ENCODE measurements at places on chromosomes 7 and 10.

- ATAC-seq = no peak
These were observed 13.5 kb upstream of the STK17A start for GRCh38 chr7:43569424-43569823.

DNA sequence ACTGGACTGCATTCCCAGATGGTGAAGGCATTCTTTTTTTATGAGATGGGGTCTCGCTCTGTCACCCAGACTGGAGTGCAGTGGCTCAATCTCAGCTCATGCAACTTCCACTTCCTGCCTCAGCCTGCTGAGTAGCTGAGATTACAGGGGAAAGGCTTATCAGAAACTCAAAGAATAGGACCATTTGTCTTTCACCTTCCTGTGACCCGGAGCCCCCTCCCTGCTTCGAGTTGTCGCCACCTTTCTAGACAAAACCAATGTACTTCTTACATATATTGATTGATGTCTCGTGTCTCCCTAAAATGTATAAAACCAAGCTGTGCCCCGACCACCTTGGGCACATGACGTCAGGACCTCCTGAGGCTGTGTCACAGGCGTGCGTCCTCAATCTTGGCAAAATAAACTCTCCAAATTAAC, 1.8 kb upstream of the METTL27 start:
- no peak for ATAC-seq

DNA sequence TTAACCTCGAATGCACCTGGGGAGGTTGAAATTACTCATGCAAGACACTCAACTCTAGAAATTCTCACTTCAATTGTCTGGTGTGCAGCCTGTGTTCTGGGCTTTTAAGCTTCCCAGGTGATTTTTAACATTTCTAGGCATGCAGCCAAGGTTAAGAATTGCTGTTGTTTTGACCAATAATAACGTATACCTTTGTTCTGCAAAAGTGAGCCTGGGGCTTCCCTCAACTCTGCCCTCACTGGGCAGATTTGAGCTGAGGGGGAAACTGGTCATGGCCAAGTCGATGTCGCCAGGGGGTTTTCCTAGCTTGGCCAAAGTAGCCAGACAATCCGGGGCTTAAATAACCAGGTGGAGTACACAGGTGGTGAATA, 568 bp downstream of the PRSS2 start:
- peak; percentile 70 for ATAC-seq

DNA sequence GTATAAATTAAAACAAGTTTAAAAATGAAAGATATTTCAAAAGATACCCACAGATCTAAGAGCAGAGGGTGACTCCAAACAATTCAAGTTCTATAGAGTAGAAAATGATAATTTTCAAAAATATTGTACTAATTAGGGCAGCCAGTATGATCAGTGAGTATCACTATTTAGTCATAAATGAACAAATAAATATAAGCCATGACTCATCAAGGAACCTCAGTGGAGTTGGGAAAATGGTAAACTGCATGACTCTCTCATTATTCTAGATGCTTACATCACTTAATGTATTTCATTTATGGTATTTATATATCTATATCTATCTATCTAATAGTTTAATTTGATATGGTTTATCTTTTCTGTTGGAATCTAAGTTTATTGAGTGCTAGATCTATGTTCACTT, 94.3 kb downstream of the THSD7A start:
- no peak for ATAC-seq

- ATAC-seq = no peak
These were observed 150.4 kb downstream of the CXCL12 start for GRCh38 chr10:44234483-44234875.

DNA sequence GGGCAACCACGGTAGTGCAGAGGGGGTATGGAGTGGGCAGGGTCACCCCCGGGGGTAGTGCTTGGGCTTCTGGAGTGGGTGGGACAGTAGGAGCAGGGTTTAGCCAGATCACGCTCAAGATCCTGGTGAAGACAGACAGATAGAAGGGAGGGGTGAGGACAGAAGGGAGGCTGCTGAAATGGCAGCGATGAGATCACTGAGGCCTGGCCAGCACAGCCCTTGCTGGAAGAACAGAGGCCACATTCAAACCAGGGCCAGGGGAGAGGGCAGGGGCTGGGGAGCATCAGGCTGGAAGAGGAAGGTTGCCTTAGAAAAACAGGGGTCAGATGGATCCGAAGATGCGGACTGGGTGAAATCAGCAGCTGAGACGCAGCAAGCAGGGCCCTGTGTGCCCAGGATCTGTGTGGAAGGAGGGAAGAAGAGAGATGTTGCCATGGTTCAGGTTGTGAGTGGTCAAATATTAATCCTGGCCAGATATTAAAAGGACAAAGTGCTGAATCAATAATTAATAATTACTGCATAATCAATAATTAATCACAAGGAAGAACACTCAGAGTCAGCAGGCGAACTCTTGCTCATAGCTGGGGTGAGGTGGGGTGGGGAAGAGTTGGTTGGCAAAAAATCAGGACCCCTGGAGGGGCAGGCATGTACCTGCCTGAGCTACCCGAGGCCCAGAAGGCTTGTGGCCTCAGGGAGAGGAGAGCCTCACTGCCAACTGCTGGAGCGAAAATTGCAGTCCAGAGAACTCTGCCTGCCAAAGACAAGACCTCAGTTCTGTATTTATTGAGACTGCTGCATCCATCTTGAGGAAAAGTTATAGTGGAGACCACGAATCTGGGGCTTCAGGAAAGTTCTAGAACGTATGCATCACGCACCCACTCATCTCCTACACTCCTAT, 105.7 kb downstream of the GRB10 start:
- no peak for ATAC-seq

DNA sequence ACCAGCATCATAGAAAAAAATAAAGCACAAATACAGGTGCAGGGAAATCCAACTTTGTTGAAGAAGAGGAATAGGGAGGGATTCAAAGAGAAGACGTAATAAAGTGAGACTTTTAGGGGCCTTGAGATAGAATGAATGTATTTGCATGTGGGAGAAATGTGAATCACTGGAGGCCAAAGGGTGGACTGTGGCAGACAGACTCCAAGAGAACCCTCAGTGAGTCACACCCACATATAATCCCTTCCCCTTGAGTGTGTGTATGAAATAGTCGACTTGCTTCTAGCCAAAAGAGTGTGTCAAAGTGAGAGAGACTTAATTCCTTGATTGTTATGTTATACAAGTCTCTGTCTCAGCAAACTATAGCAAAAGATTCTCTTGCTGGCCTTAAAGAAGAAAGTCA, 101.3 kb upstream of the GHITM start:
- ATAC-seq = no peak

- no peak for ATAC-seq
These were observed 1101.7 kb upstream of the GHITM start for GRCh38 chr10:83037653-83038052.

DNA sequence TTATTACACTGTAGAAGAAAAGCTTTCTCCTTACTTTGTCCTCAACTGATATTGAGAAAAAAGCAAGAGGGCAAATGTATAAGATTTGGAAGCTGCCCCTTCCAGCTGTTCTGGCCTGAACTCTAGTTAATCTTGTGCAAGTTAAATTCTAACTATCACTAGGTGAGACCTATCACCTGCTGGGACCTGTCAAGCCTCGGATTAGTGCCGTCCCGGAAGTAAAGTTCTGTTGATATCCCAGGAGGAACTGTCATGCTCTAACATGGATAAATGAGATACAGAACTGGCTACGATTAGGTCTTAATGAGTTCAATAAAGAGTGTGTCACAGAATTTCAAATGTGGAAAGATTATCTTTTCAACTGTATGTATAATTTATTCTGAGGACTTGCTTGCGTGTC, 1.2 kb upstream of the BPGM start:
- no peak for ATAC-seq

- ATAC-seq = peak; percentile 56
These were observed 22.6 kb upstream of the TRIM8 start for GRCh38 chr10:102621443-102622325.

- no peak for ATAC-seq
These were observed 15.9 kb upstream of the CFAP46 start for GRCh38 chr10:132957981-132958882.

DNA sequence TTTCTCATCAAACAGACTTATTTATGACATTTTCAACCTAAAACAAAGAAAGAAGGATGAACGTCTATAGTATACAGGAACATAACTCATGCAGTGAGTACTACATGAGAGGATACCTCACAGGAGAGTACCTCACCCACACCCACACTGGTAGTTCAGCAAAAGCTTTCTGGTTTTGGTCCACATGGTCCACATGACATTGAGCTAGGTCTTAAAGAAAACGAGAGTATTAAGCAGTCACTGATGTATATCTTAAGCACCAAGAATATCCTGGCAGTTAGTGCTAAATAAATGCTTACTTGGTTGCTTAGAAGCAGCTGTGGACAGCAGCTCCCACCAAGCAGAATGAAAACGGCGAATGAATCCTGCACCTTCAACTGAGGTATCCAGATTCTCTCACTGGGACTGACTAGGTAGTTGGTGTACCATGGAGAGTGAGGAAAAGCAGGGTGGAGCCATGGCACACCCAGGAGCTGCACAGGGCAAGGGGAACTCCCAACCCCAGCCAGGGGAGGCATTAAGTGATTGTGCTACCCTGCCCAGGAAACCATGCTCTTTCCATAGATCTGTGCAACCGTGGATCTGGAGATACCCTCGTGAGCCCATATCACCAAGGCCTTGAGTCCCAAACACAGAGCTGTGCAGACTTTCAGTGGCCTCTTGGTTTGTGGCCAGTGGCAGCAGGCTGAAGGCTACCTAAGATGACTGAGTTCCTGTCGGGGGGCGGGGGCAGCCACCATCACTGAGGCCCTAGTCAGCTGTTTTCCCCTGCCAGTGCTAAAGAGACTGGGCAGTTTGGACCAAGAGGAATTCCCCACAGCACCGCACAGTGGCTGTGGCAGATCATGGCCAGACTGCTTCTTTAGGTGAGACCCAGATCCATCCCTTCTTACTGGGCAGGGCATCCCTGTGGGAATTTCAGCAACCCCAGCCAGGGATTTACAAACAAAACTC, 143.4 kb downstream of the SGMS1 start:
- ATAC-seq = no peak

GRCh38 chr7:134991469-134992339, 5.4 kb downstream of the AGBL3 start:
- ATAC-seq = no peak

GRCh38 chr10:79380946-79381721, 33.9 kb downstream of the PPIF start:
- ATAC-seq = no peak

DNA sequence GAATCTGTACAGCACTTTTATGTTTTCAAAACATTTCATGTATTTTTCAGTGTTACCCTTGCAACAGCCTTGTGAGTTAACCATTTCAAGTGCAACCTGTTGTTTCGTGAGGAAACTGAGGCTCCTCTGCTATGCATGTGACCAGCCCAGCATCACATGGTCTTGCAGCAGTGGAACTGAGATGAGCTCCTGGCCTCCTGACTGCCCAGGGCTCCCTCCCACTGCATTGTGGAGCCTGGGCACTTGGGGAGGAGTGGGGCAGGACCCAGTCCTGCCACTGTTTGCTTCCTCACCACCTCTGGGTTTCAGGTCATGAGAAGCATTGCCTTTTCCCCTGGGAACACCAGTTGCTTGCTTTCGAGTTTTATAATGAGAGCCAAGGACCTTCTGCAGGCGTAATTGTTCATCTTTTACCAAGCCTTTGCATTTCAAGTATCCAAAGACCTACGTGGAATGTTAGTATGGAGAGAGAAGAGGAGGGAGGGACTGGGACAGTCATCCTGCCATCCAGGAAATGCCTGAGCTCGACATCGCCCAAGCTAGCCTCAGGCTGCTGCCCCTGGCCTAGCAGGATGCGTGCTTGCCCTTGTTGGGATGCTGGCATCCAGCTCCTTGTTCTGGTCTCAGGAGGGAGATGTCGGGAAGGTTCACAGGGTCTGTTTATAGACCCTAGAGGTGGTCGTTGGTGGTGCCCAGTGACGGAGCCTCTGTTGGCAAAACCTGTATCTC, 32.3 kb upstream of the BHLHA15 start:
- no peak for ATAC-seq

- peak; percentile 62 for ATAC-seq
These were observed 191.7 kb upstream of the KLF6 start for GRCh38 chr10:3976718-3977117.

DNA sequence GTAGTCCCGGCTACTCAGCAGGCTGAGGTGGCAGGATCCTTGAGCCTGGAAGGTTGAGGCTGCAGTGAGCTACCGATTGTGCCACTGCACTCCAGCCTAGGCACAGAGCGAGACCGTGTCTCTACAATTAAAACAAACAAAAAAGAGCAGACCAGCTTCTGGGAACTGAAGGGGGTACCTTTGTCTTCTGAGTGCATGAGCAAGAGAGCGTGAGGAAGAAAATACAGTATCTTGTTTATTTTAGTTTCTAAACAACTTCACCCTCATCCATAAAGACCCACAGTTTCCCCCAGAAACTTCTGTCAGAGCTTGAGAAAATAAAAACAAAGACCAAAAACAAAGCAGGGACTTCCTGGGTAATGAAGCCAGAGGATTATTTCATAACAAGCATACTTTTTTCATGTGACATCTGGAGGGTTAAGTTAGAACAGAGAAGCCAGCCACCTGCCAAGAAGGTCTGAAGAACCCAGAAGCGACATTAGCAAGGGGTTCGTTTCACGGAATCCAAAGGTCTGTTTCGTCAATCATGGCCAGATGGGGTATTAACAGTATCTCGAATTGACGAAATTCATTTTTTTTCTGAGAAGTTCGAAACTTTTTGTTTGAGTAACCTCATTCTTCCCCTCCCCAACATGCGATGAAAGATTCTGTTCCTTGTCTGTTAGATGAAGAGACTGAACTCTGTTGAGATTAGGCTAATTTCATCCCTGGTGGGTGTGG, 10.2 kb upstream of the IL2RA start:
- ATAC-seq = peak; percentile 59

DNA sequence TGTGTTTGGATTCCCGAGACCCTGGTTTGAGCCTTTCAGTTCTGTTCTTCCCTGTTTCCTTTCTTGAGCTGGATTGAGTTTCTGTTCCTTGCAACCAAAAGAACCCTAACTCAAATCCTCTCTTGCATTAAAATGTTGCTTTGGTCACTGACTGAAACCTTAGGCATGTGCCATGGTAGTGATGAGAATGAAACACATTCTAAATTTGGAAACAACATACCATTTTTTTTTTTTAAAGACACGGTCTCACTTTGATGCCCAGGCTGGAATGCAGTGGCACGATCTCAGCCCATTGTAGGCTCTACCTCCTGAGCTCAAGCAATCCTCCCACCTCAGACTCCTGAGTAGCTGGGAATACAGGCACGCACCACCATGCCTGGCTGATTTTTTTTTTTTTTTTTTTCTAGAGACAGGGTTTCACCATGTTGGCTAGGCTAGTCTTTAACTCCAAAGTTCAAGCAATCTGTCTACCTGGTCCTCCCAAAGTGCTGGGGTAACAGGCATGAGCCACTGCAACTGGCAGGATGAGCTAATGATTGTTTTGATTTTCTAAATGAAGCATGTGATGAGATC, 8.4 kb downstream of the THAP5 start:
- ATAC-seq = no peak

- ATAC-seq = no peak
These were observed 108.7 kb upstream of the PFKP start for GRCh38 chr10:2958659-2959058.

- no peak for ATAC-seq
These were observed 17.2 kb upstream of the MYH16 start for GRCh38 chr7:99255463-99255862.

GRCh38 chr10:90087197-90088023, 386.0 kb downstream of the KIF20B start:
- ATAC-seq = peak; percentile 71

Data from activated CD4-positive, CD25-positive, alpha-beta regulatory T cell treated with anti-CD3 and anti-CD28 coated beads, Interleukin-2, amount 50 U/mL, for 24 hours (primary cell).